ENCODE measurements at places on chromosomes 7 and 10.

DNA sequence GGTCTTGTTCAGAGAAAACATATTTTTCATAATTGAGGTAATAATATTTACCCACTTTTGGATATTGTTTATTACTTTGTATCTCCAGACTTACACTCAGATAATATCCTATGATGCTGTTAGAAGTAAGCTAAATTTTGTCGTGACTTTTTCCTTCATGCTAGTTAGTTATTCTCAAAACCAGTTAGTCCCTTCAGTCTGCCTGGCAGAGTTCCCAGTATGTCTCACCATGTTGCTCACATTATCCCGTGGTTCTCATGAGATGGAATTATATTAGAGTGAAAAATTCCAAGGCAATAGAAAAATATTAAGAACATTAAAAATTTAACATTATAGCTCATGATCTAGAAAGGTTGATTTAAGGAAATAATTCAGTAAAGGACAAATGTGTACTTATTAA, 81.5 kb upstream of the SMIM30 start:
- no peak for DNase-seq

DNA sequence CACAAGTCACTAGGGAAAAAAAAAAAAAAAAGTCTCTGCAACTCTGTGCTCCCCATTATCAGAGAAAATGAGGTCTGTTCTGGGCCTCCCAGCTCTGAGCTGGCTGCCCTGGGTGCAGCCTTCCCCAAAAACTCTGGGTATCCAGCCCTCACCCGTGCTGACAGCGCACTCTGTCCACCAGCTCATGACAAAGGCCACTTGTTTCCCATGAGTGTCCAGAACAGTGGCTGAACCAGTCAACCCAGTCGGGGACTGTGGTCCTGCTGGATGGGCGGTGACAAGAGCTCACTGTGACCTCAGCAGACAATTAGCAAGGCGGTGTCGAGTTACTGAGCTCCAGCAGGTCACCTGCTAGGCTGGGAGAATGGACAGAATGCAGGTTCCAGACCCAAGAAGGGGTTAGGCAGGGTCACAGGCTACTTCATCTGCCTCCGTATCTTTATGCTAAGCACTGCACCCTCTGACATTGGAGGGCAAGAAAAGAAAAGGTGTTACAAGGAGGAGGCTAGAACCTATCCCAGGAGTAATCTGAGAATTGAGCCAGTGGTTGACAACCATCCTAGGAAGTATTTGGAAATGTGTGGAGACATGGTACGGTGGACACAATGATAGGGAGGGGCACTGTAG, 37.2 kb downstream of the DLG5 start:
- no peak for DNase-seq

DNA sequence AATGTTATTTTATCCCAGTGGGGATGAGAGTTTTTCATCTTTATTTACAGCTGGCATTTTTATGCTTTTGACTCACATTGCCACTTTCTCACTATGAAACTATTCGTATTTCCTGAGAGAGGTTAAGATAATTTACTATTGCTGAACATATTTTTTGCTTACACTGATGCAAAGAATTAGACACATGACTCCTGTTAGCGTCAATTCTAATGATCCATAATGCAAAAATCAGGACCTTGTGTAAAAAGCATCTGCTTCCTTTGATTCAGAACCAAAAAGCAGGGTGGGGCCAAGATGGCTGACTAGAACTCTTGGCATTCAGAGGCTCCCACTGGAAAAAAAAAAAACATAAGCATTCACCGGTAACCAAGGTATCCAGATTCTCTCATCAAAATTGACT, 464.8 kb downstream of the SEMA3D start:
- no peak for DNase-seq

- DNase-seq: no peak
Measured at GRCh38 chr7:26307226-26307625, 15.6 kb downstream of the SNX10 start.

GRCh38 chr7:137203351-137203750, 140.2 kb downstream of the PTN start:
- DNase-seq: no peak

DNA sequence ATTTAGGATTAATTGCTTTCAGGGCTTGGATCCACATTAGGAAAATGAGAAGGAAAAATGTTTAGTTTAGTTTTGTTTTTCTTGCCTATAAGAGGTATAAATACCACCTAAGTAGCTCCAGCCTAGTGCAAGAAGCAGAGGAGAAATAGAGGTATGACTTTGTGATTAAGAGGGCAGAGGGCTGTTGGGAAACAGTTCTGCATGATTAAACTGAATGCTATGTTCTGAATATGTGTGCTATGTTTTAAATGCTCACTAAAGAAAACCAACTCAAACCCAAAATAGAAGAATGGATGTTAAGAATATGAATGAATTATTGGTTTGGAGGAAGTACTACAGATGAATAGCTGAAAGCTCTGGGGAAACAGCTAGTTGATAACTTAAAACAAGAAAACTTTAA, 7.6 kb downstream of the CALCR start:
- no peak for DNase-seq

DNA sequence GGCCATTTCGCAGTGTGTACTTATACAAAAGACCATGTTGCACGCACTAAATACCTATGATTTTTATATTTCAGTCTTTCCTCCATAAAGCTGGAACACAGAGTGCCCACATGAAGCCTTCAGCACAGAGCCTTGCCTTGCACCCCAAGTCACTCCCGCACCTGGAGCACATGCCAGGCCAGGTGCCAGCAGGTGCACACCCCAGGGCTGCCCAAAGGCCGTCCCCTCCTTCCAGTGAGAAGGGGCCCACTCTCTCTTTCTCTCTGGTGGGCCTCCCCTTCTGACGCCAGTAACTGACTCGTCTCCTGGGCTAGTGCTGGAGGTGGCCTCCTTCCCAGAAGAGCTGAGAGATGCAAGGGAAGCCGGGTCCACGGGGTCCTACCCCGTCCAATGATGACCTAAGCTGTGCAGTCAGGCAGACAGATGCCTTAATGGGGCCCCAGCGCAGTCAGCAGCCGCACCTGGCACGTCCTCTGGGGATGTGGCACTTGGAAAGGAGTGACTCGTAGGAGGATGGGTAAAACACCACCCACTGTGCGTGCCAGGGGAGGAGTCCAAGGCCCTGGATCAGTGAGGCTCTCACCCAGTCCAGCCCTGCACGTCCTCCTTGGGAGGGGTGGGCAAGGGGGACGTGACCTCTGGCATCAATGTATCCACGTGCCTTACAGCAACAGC, 17.7 kb upstream of the SHH start:
- DNase-seq: no peak

DNA sequence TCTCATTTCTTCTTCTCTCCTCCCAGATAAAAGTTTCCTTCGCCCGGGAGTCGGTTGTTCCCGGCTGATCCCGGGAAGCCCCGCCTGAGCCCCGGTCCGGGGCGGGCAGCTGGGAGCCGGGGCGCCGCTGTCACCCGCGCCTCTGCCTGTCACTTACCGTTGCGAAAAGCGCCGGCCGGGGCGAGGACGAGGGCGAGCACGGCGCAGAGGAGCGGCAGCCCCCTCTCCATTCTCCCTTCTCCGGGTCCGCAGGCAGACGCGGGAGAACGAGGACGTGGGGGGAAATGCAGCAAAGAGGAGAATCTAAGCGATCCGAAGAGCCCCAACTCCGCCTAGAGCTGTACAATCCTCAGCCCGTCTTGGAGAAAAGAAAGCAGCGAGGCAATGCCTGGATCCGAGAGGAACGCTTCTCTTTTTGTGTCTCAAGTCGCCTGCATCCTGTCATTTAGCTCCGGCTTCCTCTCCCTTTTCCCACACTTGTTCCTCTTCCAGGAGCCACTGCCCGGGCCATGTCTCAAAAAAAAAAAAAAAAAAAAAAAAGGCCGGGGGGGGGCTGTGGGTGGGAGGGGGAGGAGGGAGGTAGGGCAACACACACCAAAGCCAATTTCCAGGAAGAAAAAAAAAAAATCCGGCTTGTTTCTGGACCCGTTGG, at the start of gene NRP1:
Gene NRP1, minus strand, starts transcription at position 515 of the 652 bp plus-strand sequence. Its CDS starts 285 bp downstream, at position 230.
- DNase-seq: no peak

DNA sequence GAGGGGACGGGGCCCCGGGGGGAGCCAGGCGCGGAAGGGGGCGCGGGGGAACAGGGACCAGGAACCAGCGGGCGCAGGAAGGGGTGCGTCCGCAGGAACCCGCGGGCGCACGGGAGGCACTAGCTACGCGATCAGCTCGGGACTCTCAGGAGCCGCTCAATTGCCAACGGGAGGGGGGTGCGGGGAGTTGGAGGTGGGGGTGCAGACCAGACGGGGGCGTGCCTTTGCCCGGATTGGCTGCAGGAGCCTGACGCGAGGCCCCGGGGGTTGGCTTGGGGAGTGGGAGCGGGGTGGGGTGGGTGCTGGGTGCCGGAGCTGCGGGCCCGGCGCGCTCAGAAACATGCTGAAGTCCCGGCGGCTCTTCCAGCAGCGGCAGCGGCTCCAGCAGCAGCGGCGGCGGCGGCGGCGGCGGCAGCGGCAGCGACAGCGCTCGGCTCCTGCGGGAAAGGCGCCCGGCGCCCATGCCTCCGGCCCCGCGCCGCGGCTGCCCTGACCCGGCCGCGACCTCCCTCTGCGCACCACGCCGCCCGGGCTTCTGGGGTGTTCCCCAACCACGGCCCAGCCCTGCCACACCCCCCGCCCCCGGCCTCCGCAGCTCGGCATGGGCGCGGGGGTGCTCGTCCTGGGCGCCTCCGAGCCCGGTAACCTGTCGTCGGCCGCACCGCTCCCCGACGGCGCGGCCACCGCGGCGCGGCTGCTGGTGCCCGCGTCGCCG, at the start of gene ADRB1:
Gene ADRB1, plus strand, starts transcription at position 335 of the 715 bp plus-strand sequence. Its CDS starts 267 bp downstream, at position 602.
- DNase-seq: no peak

GRCh38 chr10:132601567-132601966, 64.0 kb downstream of the INPP5A start:
- no peak for DNase-seq

GRCh38 chr7:78329001-78329655, 530.6 kb downstream of the PHTF2 start:
- no peak for DNase-seq

DNA sequence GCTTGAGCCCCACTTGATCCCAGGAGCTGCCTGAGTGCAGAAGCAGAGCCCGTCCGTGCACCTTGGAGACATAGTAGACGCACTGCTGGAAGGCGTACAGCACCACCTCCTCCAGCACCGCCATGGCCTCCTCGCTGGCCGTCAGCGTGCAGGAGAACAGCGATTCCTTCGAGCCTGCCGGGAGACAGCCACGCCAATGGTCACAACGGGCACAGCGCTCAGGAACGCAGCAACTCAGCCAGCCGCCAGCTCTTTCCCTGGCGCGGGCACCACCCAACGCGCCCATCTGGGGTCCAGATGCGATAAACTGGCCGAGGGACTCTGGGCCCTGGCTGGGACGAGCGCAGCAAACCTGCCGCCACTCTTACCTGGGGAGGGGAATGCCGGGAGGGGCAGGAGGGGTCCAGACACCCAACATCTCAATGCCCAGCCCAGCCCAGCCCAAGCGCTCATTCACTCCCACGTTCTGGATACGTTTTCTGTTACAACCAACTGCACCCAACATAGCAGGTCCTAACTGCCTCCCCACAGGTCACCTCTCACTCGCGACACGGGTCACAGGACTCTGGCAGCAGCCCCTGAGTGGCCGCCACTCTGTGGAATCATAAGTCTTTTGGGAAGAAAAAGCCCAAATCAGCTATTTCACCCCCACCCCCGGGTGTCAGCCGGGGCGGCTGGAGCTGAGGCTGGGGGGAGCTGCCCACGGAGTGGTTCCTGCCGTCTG, 41.9 kb downstream of the AP5Z1 start:
- no peak for DNase-seq

- no peak for DNase-seq
Measured at GRCh38 chr10:128483216-128483615, 357.0 kb upstream of the MKI67 start.

- DNase-seq: no peak
Measured at GRCh38 chr7:106346678-106347217, 62.0 kb upstream of the NAMPT start.
